ENCODE measurements at places on chromosomes 13 and 19.

DNA sequence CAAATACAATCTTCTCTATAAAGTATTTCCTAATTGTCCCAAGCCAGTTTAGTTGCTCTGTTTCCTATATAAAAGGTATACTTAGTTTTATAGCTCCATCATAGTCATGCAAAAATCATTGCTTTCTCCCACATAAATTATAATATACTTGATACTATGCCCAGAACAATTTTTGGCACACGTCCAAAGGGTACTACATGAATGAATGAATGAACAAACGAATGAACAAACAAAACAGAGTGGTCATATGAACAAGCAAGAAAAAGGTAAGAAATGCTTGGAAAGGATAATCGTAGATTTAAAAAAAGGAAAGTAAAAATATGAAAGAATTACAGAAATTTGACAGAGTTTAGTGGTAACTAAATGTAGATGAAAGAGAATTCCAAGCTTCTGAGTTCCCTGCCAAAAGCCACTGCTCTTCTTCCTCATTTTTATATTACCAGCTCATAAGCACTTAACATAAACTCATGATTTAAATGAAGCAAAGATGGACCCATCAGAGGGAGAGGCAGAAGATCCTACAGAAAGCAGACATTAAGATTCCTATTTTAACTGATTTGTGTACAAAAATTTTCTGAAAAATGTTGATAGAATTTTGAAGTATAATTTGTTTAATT is 123.2 kb downstream of the ENOX1 start:
- no peak for DNase-seq

DNA sequence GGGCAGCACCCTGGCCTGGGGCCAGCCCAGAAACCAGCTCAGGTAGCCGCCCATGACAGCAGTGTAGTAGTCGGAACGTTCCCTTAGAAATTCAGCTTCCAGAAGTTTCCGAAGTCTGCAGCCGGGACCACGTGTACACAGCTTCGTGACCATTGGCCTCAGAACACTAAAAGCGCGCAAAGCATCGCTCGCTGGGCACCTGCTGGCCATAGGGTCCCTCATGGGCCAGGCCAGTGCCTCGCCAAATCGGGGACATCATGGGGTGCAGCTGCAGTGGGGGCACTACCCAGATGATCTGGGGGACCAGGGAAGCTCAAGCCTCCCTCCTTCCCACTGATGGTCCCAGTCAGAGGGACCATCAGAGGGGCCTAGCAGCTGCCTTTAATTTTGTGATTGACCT is 384.5 kb downstream of the MTUS2 start:
- no peak for DNase-seq

DNA sequence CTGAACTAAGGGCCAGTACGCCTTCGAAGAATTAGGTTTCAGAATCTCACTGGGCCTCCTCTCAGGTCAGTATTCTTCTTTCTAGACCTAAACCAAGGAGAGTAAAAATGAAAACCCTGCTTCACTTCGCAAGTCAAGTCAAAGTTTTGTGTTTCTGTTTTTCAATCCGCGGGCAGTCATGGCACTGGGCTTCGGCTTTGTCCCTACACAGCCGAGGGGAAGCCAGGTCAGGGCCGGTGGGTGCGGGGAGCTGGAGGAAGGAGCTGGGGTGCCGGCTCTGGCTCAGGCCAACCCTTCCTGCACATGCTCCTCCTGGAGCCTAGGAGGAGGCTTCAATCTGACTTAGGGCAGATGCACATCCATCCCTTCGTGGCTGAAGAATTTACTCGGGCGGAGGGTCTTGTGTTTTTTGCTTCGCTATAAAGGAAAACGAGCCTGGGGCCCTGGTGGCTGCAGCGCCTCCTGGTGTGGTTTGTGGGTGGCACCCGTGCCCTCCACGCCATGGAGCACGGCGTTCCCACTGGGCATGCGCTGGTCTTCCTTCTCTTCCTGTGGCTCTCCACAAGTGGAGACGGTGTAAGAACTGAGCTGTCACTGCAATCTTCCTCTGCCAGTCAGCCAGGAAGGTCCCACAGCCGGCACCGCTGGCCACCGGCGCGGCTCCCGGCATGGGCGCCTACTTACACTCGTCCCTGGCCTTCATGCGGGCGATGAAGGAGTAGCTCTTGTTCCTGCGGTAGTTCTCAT is 22.5 kb downstream of the C19orf44 start:
- no peak for DNase-seq

DNA sequence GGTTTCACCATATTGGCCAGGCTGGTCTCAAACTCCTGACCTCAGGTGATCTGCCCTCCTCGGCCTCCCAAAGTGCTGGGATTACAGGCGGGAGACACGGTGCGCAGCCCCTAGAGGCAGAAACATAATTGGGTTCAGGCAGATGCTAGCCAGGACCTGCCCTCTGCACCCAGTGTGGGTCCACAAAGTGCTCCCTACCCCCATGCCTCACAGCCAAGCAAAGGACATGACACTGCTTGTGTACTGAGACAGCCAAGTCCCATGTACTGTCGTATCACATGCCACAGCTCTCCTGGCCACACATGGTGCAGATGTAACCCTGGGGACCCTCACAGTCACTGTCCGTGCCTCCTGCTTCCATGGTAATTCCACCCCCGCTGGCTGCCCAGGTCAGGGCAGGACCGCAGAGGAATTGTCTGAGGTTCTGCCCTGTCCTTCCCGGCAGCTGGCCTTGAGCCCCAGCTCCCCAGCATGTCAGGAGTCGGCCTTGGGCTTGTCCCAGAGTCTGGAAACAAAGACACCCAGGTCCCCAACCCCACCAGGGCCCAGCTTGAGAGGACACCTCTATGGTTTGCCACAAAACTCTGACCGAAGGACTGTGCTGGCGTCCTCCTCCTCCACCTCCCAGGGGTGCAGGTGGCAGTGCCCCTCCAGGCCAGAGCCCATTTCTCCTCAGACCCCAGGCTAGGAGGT is 7.6 kb downstream of the PRR36 start:
- no peak for DNase-seq

Data from RCC 7860 (cell line).